ENCODE measurements at places on chromosomes 1 and 21.

- no peak for DNase-seq
These were observed 35.9 kb downstream of the CNST start for GRCh38 chr1:246602194-246602593.

DNA sequence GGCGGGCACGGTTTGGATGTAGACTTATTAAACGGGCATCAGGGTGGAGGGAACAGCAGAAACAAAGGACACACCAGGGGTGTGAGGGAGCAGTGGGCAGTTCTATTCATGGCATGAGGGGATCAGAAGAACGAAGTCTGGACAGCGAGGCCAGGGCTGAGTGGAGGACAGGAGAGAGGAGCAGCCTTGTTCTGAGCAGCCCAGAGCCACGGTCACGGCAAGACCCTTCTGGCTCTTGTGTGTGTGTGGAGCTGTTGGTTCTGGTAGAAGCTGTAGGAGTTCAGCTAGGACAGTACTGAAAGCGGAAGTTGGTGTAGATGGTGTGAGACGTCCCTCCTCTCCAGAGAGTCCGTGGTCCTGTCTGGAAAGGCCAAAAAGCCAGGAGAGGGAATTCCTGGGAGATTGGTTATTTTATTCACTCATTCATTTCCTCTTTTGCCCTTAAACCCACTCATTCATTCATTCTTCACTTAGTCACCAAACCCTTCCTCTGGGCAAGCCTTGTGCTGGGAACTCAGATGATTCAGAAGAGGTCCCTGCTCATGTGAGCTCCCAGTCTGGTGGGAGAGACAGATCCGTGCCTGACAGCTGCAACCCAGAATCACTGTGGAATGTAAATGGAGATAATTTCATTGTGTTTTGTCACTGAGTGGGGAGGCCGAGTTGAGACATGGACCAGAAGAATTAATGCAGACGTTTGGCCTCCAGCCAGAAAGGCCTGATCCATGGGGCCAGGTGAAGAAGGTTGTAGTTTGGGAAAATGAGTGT, 4.1 kb upstream of the ACOT11 start:
- DNase-seq = no peak

- no peak for DNase-seq
These were observed 4.5 kb upstream of the PLCH2 start for GRCh38 chr1:2471587-2472001.

- DNase-seq = no peak
These were observed 264.0 kb upstream of the CAMK1G start for GRCh38 chr1:209319549-209319948.

DNA sequence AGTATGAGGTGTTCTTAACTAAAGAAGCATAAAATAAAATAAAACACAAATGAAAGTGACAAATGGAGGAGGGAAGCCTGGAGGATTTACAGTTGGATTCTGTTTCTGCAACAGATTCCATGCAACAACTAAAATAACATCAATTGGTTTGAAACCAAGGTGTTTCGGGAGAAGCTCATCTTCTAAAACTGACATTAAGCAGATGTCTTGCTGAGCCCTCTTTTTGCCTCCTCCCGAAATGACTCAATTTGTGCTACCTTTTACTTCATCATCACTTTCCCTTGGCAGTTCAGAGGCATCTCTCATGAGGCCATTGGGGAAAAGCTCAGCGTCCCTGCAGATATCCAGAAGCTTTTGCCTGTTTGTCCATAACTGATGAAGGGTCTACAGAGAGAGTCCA, 121.6 kb upstream of the ADAR start:
- DNase-seq = no peak

DNA sequence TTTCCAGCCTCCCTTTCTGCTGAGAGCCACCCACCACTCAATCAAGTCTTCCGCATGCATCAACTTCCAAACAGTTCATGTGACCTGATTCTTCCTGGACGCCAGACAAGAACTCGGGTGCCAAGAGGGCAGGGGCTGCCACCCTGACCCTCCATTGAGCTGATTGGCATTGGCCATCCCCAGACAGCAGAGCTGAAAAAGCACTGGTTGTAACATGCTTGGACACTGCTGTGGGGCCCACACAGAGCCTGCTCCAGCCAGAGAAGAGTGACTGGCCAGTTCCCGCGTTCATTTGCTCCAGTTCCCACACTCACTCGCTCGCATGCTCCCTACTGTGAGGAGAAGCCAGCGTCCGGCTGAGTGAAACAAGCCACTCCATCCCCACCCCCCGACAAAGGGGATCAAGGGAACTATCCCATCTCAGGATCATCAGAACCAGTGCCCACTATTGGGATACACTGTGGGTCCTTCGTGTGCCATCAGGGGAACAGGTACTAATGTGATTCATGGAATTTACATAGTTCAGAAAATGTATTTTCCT, 420.3 kb downstream of the NPHP4 start:
- no peak for DNase-seq

DNA sequence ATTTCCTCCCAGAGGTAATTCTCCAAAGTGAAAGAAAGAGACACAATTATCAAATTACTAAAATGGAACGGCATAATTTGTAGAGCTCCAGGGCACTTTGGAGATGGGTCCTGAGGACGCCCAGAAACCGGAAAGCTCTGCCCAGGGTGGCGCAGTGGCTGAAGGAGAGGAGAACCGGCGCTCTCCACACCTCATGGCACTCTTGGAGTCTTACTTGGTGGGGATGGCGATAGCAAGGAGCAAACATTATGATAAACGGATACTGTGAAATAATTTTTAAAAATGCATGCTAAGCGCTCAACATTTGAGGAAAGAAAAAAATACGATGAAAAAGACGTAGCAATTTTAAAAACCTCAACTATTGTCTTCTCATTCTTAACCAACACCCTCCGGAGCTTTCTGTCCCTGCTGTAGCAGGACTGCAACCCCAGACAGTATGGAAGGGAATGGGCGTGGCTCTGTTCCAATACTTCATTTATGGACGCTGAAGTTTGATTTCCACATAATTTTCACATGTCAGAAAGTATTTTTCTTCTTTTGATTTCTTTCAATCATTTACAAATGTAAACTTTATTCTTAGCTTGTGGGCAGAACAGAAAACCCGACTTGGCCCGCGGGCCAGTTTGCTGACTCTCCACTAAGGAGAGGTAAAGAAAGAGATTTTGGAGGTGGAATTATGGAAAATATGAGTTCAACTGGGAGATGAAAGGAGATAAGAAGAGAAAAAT, 1.1 kb downstream of the S100A11 start:
- no peak for DNase-seq

- no peak for DNase-seq
These were observed 41.9 kb downstream of the CEP170 start for GRCh38 chr1:243213045-243213787.

- DNase-seq = no peak
These were observed 12.6 kb upstream of the MAPKAPK2 start for GRCh38 chr1:206672011-206672688.

GRCh38 chr21:42590431-42591131, 62.8 kb upstream of the PDE9A start:
- DNase-seq = no peak

GRCh38 chr1:9606948-9607347, 18.2 kb downstream of the TMEM201 start:
- DNase-seq = no peak

GRCh38 chr1:211574705-211575104, 4.3 kb downstream of the SLC30A1 start:
- DNase-seq = no peak

- no peak for DNase-seq
These were observed 145.0 kb upstream of the DNAH14 start for GRCh38 chr1:224784265-224785039.

- DNase-seq = no peak
These were observed 50.7 kb upstream of the H6PD start for GRCh38 chr1:9183898-9184297.

DNA sequence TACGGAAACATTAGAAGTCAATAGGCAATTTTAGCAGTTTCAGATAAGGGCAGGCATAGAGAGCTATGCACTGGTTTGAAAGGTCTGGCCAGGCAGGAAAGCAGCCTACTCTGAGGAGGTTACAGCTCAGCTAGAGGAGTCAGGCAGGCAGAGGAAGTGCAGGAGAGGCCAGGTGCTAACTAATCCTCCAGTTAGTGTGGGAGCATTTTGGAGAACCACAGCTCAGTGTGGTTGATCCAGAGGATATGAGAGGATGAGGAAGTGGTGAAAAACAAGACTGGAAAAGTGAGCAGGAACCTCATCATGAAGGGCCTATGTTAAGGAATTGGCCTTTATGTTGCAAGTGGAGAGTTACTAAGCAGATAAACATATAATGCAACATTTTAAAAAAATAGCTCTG, 282.4 kb upstream of the SGIP1 start:
- DNase-seq = peak; percentile 70

DNA sequence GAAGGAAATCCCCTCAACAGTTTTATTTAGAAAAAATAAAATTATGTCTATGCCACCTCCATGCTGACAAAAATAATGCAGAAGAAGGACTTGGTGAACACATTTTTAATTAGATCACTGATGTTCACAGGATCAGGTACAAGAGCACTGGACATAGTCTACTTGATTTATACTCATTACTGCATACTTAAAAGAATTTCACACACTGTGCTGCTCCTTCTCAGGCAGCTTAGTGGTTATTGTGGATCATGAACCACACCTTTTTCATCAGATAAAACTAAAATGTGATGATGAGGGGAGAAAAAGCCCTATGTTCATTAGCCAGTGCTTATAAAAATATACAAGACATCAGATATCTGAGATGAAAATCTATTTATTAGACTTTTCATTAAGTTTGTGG, 103.3 kb upstream of the DPH5 start:
- DNase-seq = no peak

DNA sequence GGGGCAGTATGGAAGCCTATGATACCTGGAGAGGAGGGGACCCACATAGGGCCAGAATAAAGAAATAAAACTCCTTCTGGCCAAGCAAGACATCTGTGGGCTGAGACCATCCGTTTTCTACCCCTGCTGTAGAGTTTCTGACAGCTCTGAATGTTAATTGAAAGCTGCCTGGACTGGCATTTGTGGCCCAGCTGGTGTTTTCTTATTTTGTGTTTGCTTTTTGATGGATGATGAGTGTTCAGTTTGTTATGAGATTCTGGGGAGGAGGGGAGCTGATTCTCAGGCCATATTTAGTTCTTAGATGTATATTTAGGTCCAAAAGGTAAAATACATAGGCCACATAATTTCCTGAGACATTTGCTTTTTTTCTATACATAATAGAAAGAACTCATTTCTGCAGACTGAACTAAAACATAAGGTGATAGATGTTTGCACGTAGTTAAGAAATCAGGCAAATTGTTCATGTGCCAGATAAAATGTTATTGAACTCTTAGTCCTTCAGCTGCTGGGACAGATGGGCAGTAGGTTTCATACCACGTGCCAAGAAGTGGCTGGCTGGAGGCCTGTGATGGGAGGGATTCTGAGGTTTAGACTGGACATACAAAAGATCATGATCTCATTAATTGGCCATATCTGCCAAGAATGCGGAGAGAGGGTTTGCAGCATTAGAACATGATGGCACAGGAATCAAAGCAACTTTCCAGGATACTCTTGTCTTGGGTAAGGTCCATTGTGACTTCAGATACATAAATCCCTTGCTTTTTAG, 54.1 kb downstream of the DSCAM start:
- DNase-seq = no peak

- DNase-seq = no peak
These were observed 12.7 kb upstream of the AK2 start for GRCh38 chr1:33049371-33049770.

GRCh38 chr1:53448241-53448841, 10.9 kb upstream of the DMRTB1 start:
- DNase-seq = no peak

- no peak for DNase-seq
These were observed 40.0 kb downstream of the EPHB2 start for GRCh38 chr1:22750685-22751051.

GRCh38 chr1:187909382-187909781, 1080.6 kb downstream of the PLA2G4A start:
- DNase-seq = no peak

DNA sequence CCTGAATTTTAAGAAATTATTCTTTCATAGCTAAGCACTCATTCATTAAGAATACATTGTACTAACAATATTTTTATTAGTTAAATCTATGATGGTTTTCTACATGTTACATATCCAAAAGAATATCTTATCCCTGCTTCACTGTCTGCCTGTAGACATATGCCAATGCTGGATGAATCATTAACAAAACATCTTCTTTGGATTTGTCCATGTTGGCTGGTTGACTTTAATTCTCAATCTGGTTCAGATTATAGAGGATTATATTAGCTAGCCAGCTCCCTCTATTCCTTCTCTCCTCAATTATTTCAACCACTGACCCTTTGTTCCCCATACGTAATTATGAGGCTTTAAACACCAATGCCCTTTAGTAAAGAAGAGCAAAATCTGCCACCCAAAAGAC, 138.9 kb upstream of the DMRTA2 start:
- no peak for DNase-seq

- DNase-seq = peak; percentile 63
These were observed 11.3 kb upstream of the RIPK4 start for GRCh38 chr21:41777951-41778815.

DNA sequence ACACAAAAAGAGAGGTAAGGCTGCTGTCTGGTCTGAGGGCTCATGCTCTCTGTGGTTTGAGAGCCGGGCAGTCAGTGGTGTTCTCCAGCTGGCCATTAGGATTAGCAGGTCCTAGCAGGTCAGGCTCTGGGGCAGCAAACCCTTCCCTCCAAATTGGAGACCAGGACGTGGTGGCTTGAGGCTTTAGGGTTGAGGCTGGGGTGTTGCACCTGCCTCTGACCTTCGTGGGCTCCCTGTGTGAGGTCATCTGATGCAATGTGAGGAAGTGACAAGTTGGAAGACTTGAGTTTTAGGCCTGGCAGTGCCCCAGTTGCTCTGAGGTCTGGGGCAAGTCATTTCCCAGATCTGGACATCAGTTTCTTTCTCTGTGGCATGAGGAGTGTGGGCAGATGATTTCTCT, 24.4 kb downstream of the SZRD1 start:
- no peak for DNase-seq

- no peak for DNase-seq
These were observed 59.6 kb downstream of the ATP6V1G3 start for GRCh38 chr1:198480876-198481275.

DNA sequence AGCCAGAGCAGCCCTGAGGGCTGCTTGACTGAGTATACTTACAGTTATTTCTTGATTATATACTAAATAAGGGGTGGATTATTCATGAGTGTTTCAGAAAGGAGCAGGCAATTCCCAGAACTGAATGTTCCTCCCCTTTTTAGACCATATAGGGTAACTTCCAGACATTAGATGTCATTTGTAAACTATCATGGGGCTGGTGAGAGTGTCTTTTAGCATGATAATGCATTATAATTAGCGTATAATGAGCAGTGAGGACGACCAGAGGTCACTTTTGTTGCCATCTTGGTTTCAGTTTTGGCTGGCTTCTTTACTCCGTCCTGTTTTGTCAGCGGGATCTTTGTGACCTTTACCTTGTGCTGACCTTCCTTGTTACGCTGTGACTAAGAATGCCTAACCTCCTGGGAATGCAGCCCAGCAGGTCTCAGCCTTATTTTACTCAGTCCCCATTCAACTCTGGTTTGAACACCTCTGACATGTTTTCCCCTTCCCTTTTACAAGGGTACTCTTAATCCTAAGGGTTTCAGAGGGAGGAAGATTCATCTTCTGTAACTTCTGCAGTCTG, 16.2 kb downstream of the KCTD3 start:
- DNase-seq = no peak

- no peak for DNase-seq
These were observed 116.7 kb upstream of the F3 start for GRCh38 chr1:94658221-94658620.

- no peak for DNase-seq
These were observed 86.5 kb downstream of the MAN1C1 start for GRCh38 chr1:25703041-25703440.

GRCh38 chr1:195594773-195595172, 1013.5 kb downstream of the KCNT2 start:
- DNase-seq = no peak
